ENCODE measurements at places on chromosomes 13 and 19.

DNA sequence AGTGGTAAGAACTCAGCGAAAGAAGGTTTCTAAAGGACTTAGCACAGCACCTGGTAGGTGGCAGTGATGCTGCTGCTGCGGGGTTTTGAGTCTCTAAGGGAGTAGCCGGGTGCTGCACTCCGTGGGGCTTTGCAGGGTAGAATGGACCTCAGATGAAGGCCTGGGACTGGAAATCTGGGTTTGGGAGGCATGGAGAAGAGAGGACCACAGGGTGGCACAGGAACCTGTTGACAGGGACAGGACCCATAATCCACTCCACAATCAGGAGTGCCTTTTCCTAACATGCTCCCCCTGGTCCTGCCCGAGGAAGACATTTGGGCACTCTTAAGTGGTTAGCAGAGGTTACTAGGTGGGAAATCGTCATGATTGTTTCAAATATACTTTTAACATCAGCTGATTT lies 29.8 kb downstream of the TDRD12 start:
- DNase-seq: no peak

GRCh38 chr19:19445911-19446361 lies 40.5 kb downstream of the GATAD2A start:
- no peak for DNase-seq

DNA sequence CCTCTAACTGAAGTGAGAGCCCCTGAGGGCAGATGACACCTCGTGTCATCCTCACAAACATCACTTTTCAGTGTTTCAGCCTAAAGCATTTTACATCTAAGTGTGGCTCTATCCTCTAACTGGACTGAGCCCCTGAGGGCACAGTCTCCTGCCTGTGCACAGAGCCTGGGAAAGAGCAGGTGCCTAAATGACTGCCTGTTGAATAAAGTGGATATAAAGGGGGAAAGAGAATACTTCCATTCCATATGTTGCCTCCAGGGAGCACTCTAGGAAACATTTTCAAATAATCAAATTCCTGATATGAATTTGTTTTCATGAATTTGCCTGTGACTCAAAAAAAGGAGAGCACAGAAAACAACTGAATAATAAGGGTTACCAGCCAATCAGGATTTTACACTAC lies 32.2 kb downstream of the CNMD start:
- no peak for DNase-seq

DNA sequence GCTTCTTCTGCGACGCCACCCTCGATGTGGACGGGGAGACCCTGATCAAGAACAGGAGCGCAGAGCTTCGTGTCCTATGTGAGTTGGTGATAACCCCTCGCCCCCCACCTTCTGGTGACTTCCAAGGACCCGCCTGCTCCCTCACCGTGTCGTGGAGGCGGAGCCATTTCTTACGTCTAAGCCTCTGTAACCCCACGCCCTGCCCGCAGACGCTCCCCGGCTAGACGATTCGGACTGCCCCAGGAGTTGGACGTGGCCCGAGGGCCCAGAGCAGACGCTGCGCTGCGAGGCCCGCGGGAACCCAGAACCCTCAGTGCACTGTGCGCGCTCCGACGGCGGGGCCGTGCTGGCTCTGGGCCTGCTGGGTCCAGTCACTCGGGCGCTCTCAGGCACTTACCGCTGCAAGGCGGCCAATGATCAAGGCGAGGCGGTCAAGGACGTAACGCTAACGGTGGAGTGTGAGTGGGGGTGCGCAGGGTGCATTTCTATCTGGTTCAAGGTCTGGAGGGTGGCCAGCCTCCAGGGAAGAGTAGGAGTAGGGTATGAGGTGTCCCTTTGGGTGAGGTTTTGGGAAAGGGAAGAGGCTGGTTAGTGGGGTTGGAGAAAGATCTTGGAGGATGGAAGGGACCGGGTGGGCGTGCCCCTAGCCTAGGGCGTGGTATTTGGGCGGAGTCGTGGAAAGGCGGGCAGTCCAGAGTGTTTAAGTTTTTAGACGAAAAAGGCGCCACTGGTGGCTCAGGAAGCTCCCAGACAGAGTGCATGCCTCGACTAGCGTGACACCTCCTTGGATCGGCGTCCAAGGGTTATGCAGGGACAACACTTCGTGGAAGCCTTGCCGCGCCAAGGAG lies 3.3 kb downstream of the ICAM5 start:
- DNase-seq: peak; percentile 70

- no peak for DNase-seq
Measured at GRCh38 chr19:48458016-48458415, 2.6 kb downstream of the KCNJ14 start.

- no peak for DNase-seq
Measured at GRCh38 chr13:110525328-110526319, 35.9 kb downstream of the RAB20 start.

DNA sequence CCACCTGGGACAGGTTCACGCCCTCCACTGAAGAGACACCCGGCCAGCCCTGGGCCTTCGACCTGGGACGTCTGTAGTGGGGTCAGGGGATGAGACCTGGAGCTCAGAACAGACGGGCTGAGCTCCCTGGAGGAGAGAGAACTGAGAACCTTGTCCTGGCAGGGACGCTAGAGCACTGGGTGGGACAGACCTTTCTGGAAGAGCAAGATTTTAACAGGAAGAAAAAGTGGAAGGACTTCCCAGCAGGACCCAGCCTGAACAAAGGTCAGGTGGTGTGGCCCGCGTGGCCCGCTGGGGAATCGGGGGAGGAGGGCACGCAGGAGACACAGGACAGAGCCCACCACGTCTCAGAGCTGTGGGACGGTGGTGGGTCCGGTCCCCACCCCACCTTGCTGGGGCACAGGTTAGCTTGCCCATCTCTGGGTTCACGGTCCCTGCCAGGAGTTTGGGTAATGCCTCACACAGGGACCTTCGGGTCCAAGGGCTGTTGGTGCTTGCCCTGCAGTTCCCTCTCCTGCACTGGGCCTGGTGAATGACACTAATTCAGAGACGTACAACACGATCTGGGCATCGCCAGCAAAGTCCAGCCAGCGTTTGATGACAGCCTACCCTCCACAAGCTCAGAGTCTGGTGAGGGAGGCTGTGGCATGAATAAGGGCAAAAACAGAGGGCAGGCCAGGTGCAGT lies 1.2 kb upstream of the EFNA2 start:
- DNase-seq: no peak

GRCh38 chr13:39803156-39803555 lies 147.7 kb downstream of the COG6 start:
- DNase-seq: no peak

DNA sequence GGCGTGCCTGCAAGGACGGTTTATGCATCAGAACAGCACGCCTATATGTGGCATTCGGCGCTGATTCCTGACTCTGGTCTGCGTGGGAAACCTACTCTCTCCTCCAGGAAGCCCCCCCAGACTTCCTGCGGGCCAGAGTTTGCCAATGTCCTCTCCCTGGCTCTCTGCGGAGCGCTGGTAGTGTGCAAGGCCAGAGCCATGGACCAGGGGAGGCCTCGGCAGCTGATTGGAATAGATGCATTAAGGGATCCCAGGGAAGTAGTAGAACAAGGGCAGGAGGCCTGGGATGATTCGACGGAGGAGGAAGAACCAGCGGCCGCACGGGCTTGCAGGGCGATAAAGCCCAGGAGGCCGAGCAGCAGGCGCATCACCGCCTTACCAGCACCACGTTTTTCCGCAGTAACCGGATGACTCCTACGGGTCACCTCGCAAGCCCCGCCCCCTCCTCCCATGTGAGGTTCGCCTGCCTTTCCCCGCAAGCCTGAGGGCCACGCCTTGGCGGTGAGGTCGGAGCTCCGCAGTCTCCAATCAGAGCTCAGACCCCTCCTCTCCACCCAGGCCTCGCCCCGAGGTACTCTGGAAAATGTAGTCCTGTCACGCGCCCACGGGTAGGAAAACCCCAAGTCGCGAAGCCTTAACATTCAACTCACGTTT lies 5.0 kb downstream of the CLEC11A start:
- DNase-seq: peak; percentile 85
